DMS153 (cell line): ENCODE measurements at places on chromosomes 3 and 15.
A peak's percentile ranks its signal among the peaks of the same experiment; 100 is the strongest.

DNA sequence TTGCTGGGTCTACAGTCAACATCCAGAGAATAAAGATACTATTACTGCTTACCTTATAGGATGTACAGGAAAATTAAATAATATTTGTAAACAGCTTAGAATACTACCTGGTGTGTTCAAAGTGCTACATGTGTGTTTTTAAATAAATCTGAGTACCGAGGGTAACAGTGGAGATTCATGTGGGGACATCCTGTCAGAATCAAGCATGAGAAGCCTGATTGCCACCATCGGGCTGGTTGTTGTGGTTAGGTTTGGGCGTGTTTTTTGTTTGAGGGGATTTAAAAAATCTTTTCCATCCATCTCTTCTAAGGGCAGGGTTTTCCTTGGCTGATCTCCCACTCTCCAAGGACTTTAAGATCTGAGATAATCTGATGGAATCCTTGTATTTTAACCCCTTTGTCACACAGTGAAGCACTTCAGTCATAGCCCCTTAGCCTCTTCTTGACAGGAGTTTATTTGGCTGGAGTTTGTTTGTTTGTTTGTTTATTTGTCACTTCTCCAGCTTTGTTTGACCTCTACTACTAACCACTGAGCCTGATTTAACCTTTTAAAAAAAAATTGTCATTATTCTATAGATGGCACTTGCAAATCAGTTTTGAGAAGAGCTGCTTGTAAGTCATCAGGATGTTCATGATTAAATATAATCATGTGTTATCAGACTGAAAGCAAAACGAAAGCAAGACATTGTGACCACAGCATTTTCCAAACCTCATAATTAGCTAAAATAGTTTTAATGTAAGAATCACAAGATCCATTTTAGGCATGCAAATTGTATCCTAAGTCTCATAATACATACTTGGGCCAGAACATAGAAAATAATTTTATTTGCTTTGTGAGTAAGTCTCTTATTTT, 72.8 kb upstream of the RARB start:
- DNase-seq = no peak

DNA sequence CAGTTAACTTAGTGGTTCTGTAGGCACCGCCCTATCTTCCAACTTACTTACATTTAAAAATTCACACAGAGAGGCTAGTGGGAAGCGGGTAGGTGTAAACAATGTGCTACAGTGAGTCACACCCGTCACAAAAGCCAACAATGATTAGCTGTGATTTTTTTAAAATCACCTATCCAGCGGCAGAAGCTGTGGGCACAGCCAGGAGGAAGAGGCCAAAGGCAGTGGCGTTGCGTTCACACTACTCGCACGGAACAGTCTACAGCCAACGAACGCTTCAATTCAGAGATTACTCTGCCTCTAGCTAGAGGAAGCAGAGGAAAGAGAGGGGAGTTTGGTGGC, 2.5 kb upstream of the NLGN1 start:
- DNase-seq = peak; percentile 87

GRCh38 chr3:54713455-54713854, 214.4 kb downstream of the LRTM1 start:
- no peak for DNase-seq

DNA sequence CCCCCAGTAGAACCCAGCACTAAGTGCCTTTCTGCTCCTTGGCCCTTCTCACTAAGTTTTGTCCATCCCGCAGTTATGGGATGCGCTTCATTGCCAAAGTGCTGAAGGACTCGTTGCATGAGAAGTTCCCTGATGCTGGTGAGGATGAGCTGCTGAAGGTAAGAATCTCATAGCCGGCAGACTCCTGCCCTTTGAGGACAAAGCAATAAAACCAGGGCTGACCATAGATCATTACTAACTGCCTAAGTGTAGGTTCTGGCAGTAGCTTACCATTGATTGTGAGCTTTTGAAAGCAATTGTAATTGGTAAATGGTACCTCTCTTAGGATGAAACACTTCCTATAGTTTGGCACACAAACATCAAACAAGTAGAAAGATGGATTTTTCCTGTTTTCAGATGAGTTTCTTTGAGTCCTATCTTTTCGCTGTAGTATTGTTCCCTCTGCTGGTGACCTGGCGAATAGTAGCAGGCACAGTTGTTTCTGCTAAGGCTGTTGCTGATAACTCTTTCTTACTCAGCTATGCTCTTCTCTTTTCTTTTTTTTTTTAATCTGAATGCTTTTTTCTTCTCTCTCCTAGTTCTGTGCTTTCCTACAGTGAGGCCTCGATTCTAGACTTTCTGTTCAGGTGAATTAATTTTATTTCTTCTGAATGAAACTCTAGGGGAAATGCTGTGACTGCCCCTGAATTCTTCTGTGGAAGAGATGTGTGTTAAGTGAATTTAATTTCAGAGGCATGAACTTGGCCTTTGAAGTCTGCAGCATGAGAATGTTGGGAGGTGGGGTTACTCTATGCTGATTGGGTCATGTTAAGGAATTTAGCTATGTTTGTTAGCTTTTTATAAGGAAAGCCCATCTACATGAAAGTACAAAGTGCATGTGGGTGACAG, 47.4 kb upstream of the CRTC3 start:
- DNase-seq = peak; percentile 1
